ENCODE measurements at places on chromosomes 13 and 19.

GRCh38 chr13:49254007-49254406 is 6.3 kb downstream of the CDADC1 start:
- no peak for DNase-seq

GRCh38 chr19:31499281-31500196 is 150.3 kb upstream of the TSHZ3 start:
- no peak for DNase-seq

DNA sequence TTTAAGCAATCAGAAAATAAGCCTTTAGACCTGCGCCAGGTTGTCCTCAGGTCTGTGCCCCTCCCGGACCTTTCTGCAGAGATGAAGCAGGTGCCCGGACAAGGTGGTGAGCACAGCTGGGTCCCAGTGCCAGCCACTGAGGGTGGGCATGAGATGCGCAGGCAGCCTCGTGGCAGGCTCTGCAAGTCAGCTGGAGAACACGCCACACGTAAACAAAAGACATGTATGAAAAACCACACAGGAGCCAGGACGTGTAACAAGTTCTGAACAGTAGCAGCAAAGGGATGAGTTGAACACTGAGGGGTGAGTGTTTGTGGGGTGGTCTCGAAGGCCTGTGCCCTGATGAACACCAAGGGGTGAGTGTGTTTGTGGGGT is 68.8 kb upstream of the MCF2L start:
- no peak for DNase-seq

GRCh38 chr13:41199526-41199925 is 5.2 kb upstream of the KBTBD7 start:
- DNase-seq = no peak

GRCh38 chr19:39110263-39110967 is 15.2 kb upstream of the PAK4 start:
- no peak for DNase-seq

GRCh38 chr13:26051657-26052311 is at the start of gene SHISA2:
SHISA2 (minus strand) TSS chr13:26052016; CDS start chr13:26050975, 1,041 bp downstream.
- no peak for DNase-seq

DNA sequence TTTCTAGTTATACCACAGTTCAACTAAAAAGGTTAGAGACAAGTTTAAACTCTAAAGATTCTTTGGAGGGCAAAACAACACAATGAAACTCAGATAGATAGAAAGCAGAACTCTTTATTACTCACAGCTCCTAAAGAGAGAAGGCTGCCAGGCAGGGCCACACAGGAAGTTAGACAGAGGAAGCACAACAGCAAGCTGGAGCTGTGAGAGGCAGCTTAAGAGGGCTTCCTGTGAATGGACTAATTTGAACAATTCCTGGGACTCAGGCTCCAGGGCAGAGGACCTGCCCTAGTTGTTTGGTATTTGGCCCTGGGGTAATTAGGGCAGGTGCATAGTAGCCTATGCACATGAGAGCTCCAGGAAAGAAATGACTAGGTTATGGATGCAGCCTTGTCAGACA is 803.6 kb downstream of the DIAPH3 start:
- no peak for DNase-seq

DNA sequence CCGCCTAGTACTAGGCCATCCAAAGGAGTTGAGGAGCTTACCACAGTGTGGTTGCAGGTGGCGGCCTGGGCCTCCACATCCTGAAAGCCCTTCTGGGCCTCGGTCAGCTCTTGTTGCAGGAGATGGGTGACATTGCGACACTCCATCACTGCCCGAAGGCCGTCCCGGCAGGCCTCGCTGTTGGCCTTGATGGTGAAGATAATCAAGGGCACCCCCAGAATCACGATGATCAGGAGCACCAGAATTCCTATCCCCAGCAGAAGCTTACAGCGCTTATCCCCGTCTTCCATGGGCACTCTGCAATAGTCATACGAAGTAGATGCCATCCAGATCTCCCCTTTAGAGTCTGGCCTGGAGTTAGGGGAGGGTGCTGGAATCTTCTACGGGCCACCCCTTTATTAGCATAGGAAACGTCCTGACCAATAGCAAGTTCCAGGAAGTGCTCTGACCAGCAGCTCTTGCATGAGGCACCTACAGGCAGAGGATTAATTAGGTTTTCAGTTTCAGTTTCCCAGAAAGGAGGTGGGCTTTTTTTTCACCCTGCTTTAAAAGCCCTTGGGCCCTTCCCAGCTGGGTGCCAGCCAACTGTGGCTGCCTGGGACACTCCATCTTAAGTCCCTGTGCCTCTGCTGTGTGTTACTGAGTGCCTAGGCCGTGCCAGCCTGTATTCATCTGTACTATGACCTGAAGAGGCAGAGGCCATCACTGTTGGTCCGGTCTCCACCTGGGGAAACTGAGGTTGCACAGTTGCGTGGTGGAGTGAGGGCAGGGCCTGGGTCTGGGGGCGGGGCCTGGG is at the start of gene BST2:
Gene BST2 (minus strand): TSS at position 381 of the 796 bp plus-strand sequence. CDS start 55 bp downstream, at position 326.
- DNase-seq = no peak

DNA sequence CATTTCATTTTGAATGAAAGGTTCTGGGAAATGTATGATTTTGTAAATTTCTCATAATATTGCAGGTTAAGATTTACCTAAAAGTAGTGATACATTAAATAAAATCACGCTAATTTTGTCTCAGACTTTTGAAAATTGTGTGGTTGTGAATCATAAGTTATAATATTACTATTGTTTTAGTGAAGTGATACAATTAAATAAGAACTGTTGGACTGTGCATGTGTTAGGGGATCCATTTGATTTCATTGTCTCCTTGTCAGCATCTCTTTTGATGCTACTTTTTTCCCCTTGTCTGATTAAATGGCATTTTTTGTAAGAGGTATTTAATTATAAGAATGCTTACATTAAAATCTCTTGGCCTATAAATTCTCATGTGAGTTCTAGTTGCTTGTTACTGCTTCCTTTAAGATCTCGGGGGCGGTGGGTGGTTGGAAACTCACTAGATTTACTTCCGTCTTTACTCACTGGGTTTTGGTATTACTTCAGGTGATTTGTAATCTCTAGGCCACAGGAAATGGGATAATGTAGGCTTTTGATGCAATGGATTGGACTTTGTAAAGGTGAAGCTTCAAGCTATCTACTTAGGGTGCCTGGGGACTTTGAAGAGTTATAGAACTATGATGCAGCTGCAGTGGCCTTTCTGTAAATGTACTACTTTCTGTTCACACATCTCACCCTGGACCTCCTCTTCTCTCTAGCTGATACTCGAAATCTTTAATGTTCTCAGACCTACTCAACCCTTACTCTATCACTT is 66.5 kb downstream of the PAN3 start:
- DNase-seq = no peak

- DNase-seq = no peak
Measured at GRCh38 chr19:42290136-42290522, 11.8 kb upstream of the PRR19 start.

GRCh38 chr13:112740502-112741131 is 50.8 kb downstream of the ATP11A start:
- peak; percentile 38 for DNase-seq

DNA sequence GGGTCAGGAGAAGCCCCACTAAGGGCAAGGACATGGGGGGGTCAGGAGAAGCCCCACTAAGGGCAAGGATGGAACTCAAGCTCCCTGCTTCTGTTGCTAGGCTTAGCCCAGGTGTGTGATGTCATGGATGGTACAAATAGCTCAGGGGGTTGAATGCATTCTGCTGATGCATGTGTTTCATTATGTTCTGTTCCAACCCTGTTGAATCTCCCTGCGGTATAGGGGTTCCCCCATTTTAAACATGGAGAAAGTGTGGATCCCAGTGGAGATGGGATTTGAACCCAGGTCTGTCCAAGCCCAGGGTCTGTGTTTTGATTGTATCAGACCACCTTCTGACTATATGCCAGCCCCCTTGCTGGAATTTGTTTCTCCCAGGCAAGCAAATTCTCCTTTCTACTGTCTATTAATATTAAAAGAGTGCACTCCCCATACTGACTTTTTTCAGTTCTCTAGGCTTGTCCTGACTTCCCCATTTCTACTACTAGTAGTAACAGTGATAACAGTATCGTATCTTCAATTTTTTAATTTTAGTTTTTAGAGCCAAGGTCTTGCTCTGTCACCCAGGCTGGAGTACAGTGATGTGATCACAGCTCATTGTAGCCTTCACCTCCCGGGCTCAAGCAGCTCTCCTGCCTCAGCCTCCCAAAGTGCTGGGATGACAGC is 6.7 kb downstream of the ZNF865 start:
- DNase-seq = no peak

DNA sequence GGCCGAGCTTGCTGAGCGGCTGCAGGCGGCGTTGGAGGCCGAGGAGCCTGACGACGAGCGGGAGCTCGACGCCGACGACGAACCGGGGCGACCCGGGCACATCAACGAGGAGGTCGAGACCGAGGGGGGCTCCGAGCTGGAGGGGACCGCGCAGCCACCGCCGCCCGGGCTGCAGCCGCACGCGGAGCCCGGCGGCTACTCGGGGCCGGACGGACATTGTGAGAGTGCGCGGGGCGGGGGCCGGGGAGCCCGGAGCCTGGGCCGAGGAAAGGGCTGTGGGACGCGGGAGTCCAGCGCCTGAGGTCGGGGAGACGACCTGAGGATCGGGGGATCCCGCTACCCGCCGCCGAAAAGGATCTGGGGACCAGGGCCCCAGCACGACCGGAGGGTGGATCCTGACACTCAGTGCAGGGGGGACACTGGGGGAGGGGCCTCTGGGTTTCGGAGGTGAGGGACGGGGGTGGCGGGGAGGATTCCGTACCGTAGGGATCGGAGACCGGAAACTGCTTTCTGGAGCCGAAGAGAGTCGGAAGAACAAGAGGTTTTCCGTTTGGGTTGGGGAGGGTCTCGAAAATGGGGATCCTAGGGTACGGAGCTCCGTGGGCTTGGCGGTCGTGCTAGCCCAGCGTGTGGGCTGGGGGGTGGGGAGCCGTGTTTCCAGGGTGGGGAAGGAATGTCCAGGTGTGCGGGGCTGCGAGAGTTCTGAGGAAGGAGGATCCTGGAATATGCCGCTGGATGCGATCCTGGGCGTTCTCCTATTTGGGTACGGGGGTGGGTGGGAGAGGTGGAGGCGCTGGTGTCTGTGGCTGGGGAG is 616 bp downstream of the HNRNPUL1 start:
- DNase-seq = no peak

GRCh38 chr13:36822785-36823184 is 3.8 kb downstream of the RFXAP start:
- no peak for DNase-seq

DNA sequence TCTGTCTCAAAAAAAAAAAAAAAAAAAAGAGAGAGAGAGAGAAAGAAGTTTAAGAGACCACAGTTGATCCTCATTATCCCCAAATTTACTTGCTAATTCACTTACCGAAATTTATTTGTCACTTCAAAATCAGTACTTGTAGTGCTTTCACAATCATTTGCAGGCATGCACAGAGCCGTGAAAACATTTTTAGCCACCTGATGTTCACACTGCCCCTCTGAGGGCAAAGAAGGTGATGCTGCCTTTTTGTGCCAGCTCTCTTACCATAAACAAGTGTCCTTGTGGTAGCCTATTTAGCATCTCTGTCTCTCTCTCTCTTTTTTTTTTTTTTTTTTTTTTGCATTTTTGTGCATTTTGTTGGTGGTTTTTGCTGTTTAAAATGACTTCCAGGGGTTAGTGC is 24.1 kb upstream of the CASP14 start:
- no peak for DNase-seq

DNA sequence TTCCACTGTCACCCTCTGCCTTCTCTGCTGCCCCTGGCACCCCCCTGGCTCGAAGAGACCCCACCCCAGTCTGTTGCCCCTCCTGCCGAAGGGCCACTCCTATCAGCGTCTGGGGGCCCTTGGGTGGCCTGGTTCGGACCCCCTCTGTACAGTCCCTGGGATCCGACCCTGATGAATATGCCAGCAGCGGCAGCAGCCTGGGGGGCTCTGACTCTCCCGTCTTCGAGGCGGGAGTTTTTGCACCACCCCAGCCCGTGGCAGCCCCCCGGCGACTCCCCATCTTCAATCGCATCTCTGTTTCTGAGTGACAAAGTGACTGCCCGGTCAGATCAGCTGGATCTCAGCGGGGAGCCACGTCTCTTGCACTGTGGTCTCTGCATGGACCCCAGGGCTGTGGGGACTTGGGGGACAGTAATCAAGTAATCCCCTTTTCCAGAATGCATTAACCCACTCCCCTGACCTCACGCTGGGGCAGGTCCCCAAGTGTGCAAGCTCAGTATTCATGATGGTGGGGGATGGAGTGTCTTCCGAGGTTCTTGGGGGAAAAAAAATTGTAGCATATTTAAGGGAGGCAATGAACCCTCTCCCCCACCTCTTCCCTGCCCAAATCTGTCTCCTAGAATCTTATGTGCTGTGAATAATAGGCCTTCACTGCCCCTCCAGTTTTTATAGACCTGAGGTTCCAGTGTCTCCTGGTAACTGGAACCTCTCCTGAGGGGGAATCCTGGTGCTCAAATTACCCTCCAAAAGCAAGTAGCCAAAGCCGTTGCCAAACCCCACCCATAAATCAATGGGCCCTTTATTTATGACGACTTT is 2.0 kb downstream of the ZFP36 start:
- DNase-seq = no peak

- no peak for DNase-seq
Measured at GRCh38 chr19:56107626-56108351, 13.3 kb downstream of the ZNF787 start.

DNA sequence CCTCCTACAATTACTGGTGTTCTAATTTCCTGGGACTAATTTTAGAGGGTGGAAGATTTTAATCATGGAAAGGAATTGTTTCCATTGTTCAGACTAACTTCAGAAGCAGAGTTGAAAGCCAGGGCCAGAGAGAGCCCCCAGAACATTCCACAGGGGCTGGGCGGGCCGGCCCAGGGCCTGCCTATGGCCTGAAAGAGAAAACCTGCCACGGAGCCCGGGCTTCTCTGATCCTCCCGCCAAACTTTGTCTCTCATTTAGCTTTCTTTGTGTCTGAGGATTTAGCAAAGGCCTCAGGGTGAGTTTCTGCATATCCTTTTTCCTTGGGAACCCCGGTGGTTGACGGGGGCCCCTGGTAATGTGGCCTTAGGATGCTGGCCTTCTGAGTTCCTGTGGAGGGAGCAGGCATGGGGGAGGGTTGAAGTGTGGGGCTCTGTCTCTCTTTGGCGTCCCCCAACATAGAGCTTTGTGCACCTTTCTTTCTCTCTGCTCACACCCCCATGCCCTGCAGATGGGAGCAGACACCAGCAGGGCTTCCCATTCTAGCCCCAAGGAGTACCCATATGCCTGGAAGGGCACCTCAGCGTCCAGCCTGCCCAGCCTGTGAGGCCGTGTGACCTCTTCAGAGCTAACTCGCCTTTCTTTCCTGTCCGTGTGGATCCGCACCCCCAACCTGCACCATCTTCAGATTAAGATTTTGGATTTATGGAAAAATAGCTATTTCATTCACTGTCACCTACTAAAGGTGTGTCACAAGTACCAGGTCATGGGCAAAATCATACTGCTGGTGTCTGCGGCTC is 539.5 kb downstream of the FGF9 start:
- no peak for DNase-seq

DNA sequence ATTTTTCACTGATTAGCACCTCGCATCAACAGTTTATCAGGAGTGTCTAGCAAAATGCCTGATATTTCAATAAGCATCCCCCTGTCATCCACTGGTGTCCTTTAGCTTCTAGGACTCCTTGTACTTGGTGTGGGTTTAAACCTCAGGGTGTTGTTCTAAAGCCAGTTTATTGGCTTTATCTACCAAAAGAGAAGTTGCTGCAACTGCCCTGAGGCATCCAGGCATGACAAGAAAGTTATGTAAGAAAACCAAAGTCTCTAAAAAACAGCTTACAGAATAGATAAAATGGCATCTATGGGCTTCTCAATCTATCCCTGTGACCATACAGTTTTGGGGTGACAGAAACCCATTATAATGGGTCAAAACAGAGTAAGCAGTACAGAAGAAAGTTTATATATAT is 120.3 kb upstream of the ZNF91 start:
- no peak for DNase-seq
